ENCODE measurements at places on chromosomes 1 and 21. TPM values are rescaled to one million over a fixed set of nuclear protein-coding genes. Genes with fewer than 3 reads are reported as not detected.

GRCh38 chr1:8423269-8423691, 105.4 kb downstream of the SLC45A1 start:
- peak; percentile 5 for ATAC-seq

PHGDH gene
- 108 TPM for total RNA-seq

- peak; percentile 87 for ATAC-seq
These were observed 1.1 kb downstream of the BCAR3 start for GRCh38 chr1:93680420-93681100.

- no peak for ATAC-seq
These were observed 31.4 kb downstream of the B3GALT5 start for GRCh38 chr21:39644062-39644560.

DNA sequence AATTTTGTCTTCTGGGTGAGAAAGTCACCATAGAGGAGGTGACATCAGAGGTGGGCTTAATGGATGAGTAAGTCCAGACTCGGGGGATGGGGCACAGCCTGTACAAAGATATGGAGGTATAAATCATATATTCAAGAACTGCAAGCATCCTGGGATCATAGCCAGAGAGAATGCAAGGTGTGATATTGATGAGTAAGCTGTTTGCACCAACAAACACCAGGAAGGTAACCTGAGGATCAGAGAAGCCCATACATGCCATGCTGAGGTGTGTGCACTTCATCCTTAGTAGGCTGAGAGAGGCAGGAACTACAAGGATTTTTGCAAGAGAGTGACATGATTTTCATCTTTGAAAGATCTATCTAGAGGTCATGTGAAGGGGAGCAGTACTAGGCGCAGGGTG, 306.4 kb downstream of the HHAT start:
- no peak for ATAC-seq

DNA sequence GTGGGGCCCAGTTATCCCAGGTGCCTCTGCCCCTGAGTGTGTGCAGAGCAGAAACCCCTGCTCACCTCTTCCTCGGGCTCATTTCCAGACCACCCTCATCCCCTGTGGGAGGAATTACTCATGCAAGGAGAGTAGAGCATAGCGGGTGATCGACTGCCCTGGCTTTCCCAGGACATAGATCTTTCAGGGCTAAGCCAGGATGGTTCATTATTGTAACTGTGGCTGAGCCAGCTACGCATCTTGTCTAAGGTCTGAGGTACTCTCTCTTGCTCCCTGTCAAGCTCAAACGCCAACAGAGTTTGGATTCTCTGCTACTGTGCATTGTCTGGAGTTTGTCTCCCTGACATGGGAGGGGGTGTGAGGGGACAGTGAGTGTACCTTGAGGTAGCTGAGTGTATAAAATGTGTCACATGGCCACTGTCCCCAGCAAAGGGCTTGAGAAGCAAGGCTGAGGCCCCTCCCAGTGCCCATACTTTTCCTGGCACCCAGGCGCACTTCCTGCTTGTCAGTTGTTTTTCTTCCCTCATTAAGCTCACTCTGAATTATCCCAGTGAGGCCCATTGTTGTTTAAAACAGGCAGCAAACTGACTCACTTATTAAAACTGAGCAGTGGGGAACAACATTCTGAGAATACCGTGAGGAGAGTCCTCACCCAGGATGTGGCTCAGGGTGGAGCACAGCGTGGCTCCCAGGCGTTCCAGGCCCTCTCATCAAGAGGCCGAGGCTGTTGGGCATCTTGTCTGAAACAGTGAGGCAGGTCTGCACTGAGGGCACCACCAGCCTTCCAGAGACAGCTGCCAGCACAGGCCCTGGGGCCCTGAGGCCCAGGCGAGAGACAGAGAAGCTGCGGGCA, 92.9 kb downstream of the LAMC2 start:
- ATAC-seq: peak; percentile 68

- ATAC-seq: no peak
These were observed 30.1 kb upstream of the RUNX1 start for GRCh38 chr21:35079181-35079580.

DNA sequence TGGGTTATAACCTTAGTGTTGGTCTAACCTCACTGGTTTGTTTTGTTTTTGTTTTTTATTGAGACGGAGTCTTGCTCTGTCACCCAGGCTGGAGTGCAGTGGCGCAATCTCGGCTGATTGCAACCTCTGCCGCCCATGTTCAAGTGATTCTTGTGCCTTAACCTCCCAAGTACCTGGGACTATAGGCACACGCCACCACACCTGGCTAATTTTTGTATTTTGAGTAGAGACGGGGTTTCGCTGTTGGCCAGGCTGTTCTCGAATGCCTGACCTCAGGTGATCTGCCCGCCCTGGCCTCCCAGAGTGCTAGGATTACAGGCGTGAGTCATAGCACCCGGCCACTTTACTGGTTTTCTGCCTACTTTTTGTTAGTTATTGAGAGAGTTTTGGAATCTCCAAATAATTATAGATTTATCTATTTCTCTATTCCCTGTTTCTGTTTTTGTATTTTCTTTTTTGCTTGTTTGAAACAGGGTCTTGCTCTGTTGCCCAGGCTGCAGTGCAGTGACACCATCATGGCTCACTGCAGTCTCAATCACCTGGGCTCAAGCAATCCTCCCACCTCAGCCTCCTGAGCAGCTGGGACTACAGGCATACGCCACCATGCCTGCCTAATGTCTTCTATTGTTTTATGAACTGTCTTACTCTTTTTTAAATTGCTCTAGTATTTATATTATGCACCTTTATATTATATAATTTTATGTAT, 21.4 kb downstream of the SMG7 start:
- no peak for ATAC-seq

- no peak for ATAC-seq
These were observed 9.8 kb downstream of the UBASH3A start for GRCh38 chr21:42413500-42413899.

DNA sequence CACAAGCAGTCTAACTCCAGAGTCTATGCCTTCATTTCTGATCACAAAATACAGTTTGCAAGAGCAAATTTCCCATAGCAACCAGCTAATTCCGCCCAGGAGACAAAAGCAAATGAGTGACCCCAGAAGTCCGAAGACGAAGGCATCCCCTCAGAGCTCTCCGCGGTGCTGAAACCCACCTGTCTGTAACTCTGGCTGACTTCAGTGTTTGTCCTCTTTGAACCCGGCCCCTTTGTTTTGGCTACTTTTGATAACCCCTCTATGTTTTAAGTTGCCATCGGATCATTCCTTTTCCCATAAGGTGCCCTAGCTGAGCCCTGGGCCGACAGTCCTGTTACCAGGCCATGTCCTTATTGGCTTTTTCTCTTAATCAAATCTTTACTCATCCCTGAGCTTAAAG, 515.8 kb downstream of the PTPRU start:
- ATAC-seq: no peak

DNA sequence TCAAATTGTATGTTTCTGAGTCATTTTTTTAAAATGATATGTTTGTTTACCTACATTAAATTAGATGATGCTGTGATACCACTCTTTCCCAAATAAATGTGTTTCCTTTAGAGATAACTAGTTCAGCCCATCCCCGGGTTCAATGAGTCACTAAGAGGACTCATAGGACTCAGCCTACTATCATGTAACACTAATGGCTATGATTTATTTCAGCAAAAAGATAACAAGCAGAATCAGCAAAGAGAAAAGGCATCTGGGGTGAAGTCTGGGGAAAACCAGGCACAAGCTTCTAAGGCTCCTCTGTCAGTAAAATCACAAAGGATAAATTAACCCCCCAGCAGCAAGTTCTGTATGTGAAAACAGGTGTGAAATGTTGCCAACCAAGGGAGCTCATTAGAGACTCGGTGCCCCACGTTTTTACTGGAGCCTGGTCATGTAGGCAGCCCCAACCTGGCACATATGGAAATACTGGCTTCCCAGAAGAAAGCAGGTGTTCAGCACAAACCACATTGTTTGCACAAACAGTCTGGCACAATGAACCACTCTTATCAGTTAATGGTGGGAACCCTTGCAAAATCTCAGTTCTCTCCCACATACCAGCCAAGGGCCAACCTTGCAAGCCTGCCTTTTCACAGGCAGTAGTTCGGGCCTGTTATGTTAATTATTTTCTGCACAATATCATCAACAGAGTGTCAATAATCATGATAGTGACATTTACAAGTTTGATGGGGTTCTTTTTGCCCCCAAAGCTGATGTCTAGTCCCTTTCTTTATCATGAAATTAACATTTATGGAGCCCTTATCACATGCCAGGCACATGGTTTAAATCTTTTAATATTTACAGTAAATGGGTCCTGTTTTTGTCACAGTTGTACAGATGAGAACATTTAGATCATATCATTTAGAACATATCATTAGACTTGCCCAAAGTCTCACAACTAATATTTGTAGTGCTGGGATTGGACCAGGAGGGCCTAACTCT, 23.1 kb upstream of the CNN3 start:
- no peak for ATAC-seq

- no peak for ATAC-seq
These were observed 81.6 kb downstream of the ZP4 start for GRCh38 chr1:237809099-237809498.

All from esophagus mucosa (tissue), 1 donor.